ENCODE measurements at places on chromosomes 13 and 19.

GRCh38 chr19:46413262-46414031, at the start of gene CCDC8:
TSS of gene CCDC8 (minus strand) at chr19:46413564. CDS start at chr19:46412810, 754 bp downstream.
- DNase-seq = no peak

DNA sequence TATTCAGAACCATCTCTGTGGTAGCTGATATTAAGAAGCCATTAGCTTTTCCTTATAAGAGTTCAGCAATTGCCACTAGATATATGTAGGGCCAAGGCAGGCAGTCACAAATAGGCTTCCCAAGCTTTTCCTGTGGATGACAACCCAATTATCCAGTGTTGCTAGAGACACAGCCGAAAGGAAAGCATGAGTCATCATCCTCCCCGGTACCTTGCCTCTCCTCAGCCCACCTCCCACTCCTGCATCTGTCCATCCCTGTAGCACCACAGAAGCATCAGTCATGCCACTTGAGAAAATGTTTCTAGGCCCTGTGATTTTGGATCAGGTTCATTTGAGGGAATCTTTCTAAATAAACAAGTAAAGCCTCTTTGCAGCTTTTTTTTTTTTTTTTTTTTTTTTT, 204.3 kb downstream of the DNAJC15 start:
- DNase-seq = no peak

DNA sequence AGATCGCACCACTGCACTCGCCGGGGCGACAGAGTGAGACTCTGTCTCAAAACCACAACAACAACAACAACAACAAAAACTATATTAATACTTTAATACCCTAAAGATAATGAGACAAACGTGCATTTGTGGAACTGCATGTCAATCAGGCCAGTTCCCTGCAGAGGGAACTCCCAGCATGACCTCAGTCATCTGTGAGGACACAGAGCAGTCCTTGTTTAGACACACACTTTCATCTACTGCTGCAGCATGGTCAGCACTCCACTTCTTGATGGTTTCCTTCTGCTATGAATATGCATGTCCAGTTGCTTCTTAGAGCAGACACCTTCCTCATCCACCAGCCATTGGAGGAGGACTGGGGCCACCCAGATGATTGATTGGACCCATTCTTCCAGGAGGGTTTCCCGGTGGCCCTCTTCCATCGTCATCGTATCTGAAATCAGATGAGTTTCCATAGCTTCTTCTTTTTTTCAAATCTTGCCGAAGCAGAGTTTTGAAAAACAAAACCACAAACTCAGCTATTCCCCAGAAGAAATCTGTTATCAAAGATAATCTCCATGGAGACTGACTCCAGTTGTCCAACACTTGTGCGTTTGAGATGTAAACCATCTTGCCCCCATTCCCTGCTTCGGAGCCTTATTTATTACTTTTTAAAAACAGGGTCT, 26.5 kb downstream of the ZNF607 start:
- no peak for DNase-seq

- no peak for DNase-seq
Measured at GRCh38 chr13:97658556-97658955, 224.6 kb downstream of the RAP2A start.

- DNase-seq = peak; percentile 78
Measured at GRCh38 chr19:40806423-40807146, 7.6 kb downstream of the EGLN2 start.

- DNase-seq = no peak
Measured at GRCh38 chr13:76723551-76724232, 162.5 kb downstream of the KCTD12 start.

- DNase-seq = no peak
Measured at GRCh38 chr13:79501538-79502232, 20.7 kb downstream of the NDFIP2 start.

DNA sequence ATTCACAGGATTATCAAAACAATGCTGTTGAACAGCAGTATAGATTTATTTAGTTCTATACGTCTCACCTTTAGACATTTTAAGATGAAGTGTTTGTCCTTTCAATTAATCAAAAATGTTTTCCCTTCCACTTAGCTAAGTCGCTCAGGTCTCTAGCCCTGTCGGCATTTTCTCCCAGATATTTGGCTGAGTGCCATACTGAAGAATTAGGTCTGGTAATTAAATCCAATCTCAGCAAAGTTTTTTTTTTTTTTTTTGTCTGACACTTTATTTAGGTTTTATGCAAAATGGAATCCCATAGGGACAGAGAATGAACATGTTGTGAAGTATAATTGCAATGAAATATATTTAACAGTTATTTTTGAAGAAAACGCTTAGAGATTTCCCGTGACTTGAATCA, 44.1 kb downstream of the RFC3 start:
- DNase-seq = no peak

GRCh38 chr19:35037716-35038622, 3.6 kb upstream of the HPN start:
- DNase-seq = no peak

DNA sequence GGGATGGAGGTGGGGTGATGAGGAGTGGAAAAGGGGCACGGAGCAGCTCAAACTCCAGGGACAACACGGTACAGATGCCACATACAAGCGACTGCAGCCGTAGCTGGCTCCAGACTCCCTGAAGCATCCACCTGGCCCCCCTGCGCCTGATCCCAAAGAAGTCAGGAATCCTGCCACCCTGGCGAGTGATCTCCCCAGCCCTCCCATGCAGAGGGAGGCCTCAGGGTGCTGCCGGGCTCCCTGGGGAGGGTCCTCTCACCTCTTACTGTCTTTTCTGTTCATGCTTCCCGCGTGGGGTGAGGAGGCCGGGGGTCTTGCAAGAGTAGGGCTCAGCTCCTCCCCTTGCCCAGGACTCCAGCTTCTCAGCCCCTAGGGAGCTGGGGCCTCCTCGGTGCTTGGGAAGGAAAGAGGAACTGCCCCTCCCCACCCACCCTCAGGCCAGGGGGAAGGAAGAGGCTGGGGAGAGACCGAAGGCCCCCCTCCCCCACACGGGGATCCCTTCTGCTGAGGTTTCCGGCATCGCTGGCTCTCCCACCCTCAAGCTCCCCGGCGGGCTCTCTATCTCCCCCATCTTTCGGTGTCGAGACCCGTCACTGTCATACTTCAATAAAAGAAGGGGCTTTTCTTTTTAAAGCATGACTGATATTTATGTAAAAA, at the start of gene RASGRP4:
RASGRP4 (minus strand) TSS at position 410 of the 657 bp plus-strand sequence; CDS start at position 282, 128 bp downstream.
- peak; percentile 45 for DNase-seq

GRCh38 chr13:57138988-57139387, 1.7 kb upstream of the PRR20A start:
- DNase-seq = no peak

DNA sequence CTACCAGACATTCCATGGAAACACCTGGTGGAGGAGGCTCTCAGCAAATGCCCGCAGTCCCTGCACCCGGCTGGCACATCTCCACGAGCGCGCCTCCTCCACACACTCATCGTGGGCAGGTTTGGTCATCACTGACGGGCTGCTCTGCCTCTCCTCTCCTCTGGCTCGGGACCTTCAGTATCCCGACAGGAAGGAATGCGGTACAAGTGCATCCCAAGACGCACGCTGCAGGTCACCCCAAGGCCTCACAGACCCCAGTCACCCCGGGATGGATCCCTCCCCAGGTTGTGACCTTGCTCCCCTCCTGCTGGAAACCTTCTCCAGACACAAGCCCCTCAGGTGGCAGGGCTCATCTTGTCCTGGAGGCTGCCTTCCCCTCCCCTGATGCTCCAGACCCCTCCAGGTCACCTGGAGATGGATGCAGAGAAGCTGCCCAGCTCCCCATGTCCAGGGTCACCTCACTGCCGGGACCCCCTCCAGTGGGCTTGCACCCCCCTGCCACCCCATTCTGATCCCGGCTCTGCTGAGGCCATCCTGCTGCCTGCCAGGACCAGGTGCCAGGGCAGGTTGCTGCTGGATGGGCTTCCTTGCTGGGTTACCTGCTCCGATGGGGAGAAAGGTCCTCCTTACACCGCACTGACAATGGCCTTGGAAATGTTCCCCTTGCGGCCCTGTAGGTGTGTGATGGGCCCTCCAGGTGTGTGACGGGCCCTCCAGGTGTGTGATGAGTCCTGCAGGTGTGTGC, 29.9 kb downstream of the C13orf46 start:
- no peak for DNase-seq

DNA sequence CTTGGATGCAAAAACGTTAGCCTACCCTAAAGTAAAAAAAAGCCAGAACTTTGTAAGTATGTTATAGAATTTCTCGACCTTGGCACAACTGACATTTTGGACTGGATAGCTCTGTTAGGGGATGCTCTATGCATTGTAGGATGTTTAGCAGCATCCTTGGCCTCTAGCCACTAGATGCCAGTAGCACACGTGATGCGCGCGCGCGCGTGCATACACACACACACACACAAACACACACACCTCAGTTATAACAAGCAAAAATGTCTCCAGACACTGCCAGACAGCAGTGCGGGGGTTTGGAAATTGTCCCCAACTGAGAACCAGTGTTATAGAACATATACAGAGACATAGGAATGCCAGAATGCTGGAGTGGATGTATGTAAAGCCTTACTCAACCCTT, 17.2 kb downstream of the ZNF226 start:
- no peak for DNase-seq

DNA sequence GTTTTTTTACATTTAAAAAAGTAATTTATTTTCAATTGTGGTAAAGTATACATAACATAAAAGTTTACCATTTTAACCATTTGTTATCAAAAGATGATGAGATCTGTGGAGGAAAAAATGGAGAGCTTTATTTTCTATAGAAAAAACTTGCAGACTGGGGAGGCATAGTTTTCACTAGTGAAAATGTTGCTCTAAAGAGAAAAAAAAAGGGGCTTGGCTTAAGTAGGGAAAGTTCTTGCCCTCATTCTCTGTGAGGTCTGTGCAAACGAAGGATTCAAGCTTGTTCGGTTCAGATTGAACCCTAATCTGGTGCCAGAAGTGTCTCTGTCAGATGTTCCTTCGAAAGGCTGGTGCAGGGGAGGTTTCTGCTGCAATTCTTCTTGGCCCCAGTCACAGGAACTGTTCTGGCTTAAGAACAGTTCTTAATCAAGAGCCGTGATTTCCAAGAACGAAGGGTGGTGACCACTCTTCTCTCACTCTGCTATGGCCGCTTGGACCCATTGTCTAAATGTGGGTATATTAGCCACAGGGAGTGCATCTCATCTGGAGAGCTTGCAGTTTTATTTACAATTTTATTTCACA, 42.1 kb downstream of the PCCA start:
- DNase-seq = no peak

DNA sequence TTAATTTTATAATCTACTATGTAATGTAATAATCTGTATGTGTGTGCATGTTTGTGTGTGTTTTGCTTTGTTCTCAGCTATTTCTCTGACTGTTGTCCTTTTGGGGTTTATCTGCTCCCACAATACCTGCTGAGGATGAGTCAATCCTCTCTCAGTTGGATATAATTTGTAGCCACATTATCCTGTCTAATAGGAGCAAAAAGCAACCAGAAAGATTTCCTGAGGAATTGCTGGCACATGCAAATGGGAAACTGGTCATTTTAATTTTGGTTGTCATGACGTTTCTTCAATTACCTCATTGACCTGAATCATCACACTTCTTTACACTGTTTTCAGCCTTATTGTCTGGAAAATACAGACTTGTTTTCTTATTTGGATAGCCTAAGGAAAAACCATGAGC, 488.4 kb downstream of the KLF5 start:
- DNase-seq = no peak

DNA sequence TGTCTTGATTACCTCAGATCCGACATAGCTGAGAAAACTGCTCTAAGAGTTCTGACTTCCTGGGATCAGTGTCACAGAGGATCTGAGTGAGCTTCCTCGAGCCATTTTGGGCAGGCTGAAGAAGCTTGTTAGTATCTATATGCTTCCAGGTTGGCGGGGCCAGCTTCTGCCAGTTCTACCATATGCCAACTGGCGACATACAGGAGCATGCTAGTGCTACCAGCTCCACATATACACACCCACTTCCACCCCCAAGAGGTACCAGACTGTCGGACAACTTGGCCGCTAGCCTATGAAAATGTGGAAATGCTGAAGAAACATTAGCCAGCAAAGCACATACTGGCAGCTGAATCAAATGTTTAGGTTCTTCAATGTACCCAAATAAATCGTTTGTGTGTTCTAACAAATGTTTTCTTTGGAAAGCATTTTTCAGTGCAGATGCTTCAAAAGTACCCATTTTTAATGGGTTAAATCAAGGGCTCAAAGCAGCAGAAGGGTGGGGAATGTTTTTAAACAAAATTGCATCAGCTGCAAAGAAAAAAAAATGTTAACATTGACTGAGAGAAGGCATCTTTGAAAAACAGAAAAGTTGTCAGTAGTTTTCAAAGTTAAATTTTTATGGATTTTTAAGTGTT, 163.7 kb downstream of the KLF12 start:
- no peak for DNase-seq

DNA sequence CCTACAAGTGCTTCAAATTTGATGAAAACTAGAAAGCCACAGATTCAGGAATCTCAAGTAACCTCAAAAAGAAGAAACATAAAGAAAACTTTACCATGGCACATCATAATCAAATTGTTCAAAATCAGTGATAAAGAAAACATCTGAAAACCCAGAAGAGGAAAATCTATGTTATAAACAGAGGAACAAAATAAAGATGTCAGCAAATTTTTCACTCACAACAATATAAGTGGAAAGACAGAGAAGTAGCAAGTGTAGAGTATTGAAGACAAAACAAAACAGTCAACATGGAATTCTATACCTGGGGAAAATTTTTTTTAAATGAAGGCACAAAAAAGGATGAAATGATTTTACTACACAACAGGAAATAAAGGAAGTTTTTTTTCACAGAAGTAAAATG, 470.9 kb downstream of the DACH1 start:
- DNase-seq = no peak

DNA sequence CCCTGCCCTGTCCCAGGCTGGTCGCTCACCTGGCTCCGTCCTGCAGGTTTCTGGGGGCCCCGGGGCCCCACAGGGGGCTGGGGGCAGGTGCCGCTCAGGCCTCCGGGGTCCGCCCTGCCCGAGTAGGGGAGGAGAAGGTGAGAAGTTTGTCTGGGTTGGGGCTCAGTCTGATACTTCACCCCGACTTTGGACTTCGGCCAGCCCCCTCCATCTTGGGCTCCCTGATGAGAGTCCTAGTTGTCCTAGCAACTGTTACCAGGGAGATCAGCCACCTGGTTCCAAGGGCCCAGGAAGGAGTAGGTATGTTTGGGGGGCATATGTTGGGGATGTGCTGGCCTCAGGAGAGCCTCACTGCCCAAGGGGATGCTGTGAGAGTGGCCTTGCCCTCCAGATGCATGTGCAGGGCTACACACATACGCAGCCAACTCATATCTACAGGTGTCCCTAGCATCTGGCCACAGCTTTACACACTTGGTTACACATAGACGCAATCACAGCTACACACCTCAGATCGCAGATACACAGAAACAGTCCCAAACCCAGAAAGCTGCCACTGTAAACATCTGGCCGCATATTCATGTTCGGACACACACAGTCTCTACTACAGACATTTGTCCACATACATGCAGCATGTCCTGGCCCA, 3.4 kb downstream of the NUMBL start:
- no peak for DNase-seq

DNA sequence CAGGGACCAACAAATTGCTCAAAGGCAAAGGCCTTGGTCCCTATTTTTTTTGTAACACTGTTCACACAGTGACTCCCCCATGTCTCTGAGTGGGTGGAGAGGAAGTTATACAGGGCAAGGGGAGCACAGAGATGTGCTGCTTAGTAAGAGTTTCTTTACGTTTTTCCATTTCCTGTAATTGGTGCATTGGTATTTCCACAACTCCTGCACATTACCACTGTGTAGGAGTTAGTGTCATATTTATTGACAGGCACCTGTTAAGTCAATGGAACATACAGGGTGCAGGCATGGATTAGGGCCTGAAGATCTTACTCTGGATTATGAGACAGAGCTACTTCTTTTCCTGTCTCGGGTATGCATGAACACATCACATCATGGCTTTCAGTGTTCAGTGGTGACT, 45.2 kb downstream of the SOX21 start:
- DNase-seq = no peak

- no peak for DNase-seq
Measured at GRCh38 chr13:29039212-29039611, 219.1 kb downstream of the MTUS2 start.

Measured in T-cell (primary cell).